NCI-H2081 treated with DMSO at 0.1 percent for 48 hours (cell line): ENCODE measurements at places on chromosomes 7 and 10.

DNA sequence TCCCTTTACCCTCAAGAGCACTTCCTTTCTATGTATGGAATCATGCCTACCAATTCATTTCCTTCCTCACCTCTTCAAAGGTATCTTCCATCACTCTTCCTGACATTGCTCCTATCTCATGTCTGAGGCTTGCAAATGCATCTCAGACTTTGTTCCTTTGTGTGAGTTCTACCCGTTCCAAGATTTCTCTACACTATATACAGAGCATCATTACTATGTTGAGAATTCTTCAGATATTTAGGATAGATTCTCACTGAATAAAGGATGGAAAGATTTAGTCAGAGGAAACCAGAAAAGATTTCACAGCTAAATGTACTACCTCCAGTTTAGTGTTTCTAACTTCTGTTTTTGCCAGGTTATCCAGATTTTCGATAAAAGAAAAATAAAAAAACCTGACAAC lies 462.7 kb downstream of the PHTF2 start:
- no peak for DNase-seq

GRCh38 chr7:98066934-98067507 lies 39.6 kb upstream of the LMTK2 start:
- DNase-seq: no peak

DNA sequence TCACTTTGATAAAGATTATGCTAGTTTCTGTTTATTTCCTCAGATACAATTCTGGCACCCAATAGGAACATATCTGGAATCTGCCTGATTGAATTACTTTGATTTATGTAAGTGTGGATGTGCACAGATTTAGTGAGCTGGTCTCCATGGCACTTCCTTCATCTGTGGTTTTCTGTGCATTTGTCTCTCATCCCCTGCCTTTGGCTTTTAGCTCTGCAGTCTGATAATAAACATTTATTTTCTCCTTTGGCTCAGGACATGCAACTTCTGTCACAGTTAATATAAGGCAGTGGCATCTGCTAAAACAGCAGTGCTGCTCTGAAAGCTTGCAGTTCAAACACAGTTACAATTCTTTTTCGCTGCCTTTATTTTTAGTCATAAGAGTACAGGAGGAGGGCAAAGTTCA lies 273.7 kb upstream of the CHRM2 start:
- no peak for DNase-seq

DNA sequence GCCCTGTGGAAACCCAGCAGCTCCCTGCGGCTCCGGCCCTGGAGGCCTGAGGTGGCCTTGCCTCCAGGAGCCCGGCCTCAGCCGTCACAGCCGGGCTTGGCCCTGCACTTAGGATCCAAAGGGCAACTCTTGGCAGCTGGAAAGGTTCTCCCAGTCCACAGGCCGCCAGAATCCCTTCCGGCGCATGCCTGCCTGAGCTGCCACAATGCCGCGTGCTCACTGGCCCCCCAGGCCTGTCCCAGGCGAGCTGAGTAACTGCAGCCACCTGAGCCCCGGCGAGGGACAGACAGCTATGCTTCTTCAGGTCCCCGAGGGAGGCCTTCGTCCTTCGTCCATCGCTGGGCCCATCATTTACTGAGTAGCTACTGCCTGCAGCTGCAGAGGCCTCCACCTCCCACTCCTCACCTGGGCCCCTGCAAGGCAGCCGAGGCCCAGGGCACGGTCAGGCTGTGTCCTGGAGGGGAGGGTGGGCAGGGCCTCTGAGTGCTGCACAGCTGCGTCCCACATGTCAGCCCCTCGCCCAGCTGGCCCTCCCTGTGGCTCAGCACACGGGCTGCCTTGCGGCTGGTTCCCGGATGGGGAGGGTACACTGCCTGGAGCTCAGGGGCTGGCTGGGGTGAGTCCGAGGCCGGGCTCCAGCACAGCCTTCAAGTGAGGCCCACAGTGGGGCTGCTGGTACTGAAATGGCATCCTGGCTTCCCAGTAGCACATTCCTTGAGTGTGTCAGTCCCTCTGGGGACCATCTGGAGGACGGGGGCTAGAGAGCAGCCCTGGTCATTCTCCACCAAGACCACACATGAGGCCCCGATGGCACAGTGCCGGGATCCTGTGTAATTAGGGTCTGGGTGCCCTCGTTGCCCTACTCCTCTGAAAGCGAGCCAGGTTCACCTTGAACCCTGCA lies 172.5 kb downstream of the ELFN1 start:
- DNase-seq: no peak

DNA sequence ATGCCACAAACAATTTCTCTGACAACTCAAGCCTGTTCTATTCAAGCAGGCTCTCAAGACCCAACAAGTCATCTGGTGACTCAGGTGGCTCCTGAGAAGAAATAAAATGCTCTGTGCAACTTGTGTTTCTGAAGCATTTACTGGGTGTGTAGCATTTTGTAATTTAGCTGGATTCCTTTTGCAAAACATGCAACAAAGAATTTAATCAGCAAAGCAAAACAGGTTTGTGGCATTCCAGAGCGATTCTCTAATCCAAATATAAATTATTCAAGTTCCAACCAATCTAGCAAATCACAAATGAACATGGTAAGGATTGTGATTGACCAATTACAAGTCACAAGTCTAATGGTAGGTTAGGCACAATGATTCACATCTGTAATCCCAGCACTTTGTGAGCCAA lies 39.8 kb upstream of the C10orf67 start:
- DNase-seq: no peak

- no peak for DNase-seq
Measured at GRCh38 chr10:88313878-88314277, 269.2 kb downstream of the RNLS start.

- no peak for DNase-seq
Measured at GRCh38 chr7:139798221-139798620, 20.4 kb upstream of the HIPK2 start.

DNA sequence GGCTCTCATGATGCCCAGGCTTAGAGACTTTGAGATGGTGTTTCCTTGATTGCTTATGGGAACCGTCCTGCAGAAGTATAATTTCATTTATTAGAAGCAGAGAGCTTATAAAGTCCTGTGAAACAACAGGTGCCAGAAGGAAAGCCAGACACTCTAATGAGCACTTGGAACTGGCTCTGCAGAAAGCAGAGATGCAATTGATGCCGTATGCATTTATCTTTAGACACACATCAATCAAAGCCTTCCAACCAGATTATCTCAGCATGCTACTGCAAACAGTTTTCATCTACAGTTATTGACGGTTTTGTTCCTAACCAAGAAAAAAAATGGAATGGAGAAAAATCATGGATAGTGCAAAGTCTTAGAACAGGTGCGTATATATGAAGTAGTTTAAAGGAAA lies 371.7 kb upstream of the PRKCQ start:
- no peak for DNase-seq

- no peak for DNase-seq
Measured at GRCh38 chr7:7266257-7266881, 84.0 kb downstream of the C1GALT1 start.

DNA sequence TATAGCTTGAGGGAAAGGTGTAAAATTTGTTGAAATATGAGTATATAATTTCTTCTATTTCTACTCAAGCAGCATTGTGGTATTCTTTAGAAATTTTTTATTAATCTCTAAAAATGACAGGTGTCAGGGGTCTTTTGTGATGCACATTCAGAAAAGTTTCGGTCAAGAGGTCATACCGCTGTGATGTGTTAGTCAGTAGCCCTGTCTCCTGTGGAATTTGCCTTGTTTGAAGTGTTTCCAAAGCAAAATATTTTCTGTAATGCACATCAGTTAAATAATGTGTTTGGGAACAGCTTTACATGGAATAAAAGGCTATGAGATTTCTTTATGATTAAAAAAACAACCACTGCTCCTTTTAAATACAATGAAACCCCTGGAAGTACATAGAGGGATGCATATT lies 35.8 kb downstream of the FOXP2 start:
- no peak for DNase-seq

- DNase-seq: no peak
Measured at GRCh38 chr7:26426096-26426495, 134.4 kb downstream of the SNX10 start.

GRCh38 chr10:117212176-117212575 lies 14.9 kb downstream of the KCNK18 start:
- DNase-seq: no peak

DNA sequence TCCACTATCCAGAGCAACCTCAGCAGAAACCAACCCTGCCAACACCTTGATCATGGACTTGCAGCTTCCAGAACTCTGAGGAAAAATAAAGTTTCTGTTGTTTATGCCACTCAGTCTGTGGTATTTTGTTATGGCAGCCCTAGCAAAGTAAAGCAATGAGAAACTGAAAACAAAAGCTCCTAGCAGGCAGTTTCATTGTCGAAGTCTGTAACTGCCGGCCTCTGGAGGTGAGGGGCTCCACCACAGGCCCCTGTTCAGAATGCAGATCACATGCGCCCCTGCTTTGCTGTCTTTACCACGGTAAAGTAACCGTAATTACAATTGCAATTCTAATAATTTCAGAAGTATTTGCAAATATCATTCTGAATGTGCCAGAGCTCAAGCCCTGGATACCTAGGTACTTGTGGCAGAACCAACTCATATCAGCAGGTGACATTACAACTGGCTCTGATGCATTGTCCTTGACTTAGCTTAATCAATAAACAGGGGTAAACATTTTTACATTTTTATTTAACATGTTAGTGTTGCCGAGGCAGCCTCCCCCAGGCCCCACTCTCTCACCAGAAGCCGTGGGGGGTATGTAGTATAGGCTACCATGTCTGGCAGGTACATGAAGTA lies 193.2 kb downstream of the ELMO1 start:
- DNase-seq: no peak

DNA sequence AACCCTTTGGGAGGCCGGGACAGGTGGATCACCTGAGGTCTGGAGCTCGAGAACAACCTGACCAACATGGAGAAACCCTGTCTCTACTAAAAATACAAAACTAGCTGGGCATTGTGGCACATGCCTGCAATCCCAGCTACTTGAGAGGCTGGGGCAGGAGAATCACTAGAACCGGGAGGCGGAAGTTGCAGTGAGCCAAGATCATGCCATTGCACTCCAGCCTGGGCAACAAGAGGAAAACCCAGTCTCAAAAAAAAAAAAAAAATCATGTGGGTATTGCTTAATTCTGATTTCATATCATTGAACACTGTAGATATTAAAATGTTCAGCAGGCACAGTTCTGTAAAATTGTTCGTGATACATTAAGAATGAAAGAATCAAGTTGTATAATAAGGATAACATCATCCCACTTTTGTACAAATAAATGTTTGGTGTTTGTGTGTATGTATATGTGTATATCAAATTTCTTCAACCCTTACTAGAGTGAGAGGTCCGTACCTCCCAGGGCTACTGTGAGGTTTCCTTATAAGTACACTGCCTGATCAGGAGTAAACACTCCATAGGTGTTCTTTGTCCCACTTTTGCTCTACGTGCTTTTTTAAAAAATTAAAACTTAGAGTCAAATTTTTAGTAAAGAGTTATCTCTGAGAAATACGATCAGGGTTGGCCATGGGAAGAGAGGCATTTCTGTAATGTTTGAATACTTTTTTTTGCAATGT lies 31.7 kb downstream of the PLEKHS1 start:
- no peak for DNase-seq

GRCh38 chr7:74084722-74085578 lies 1.3 kb downstream of the LIMK1 start:
- DNase-seq: no peak

- no peak for DNase-seq
Measured at GRCh38 chr10:122659651-122660050, 40.0 kb downstream of the C10orf120 start.

- DNase-seq: no peak
Measured at GRCh38 chr10:57815949-57816348, 451.7 kb downstream of the IPMK start.

DNA sequence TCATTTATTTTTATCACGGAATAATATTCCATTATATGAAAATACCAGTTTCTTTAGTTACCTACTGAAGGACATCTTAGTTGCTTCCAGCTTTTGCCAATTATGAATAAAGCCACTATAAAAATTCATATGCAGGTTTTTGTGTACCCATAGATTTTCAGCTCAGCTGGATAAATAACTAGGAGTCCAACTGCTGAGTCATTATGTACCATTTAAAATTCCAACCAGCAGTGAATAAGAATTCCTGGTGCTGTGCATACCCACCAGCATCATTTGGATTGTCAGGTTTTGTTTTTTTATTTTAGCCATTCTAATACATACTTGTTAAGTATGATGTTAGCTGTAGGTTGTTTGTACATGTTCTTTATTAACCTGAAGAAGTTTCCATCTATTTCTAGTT lies 14.5 kb downstream of the FAM24B start:
- no peak for DNase-seq

- DNase-seq: no peak
Measured at GRCh38 chr10:114473776-114474175, 69.5 kb upstream of the AFAP1L2 start.

DNA sequence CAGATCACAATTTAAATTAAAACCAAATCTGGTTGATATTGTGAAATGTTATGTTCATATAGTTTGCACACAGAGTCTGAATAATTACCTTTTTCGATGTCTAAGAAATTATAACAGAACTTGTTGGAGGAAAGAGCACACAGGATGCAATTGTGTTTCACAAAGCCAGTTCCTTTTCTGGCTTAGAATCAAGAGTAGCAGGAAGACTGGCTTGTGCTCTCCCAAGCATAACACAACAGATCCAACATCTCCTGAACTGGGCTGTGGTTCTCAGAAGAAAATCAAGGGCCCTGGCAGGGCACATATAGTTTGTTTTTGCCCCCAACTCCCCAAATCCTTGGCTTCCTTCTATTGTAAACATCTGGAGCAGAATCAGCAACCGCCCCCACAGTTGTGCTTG lies 62.7 kb downstream of the LRRC4 start:
- DNase-seq: no peak

DNA sequence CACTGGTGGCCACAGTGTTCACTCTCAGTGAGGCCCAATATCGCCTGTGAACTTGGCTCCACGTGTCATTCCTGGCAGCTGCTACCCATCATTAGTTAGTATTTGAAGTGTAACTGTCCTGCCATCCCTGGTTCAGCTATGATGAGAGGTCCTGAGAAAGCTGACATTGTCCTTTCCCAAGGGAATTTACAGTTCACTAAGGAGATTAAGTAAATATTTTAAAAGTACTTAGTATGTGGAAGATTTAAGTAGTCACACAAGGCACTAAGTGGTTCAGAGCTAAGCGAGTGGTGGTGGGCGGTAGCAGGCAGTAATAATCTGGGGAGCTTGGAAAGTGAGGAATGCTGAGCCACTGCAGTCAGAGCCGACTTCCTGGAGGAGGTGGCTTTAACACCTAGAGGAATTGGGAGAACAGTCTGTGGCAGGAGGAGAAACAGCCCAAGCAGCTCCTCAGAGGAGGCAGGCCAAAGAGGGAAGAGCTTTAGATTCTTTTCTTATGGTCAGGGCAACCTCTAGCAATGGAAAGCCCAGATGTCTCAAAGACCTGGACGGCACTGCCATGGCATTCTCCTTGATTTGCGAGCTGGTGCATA lies 519.7 kb downstream of the LRMDA start:
- no peak for DNase-seq

- DNase-seq: no peak
Measured at GRCh38 chr7:954330-955238, at the start of gene ADAP1. Gene ADAP1, minus strand, starts transcription at chr7:954680. Its CDS starts 203 bp downstream, at chr7:954477.

GRCh38 chr10:94288361-94289101 lies 74.2 kb downstream of the NOC3L start:
- DNase-seq: no peak
